ENCODE measurements at places on chromosomes 2 and 18.
A peak's percentile ranks its signal among the peaks of the same experiment; 100 is the strongest.

DNA sequence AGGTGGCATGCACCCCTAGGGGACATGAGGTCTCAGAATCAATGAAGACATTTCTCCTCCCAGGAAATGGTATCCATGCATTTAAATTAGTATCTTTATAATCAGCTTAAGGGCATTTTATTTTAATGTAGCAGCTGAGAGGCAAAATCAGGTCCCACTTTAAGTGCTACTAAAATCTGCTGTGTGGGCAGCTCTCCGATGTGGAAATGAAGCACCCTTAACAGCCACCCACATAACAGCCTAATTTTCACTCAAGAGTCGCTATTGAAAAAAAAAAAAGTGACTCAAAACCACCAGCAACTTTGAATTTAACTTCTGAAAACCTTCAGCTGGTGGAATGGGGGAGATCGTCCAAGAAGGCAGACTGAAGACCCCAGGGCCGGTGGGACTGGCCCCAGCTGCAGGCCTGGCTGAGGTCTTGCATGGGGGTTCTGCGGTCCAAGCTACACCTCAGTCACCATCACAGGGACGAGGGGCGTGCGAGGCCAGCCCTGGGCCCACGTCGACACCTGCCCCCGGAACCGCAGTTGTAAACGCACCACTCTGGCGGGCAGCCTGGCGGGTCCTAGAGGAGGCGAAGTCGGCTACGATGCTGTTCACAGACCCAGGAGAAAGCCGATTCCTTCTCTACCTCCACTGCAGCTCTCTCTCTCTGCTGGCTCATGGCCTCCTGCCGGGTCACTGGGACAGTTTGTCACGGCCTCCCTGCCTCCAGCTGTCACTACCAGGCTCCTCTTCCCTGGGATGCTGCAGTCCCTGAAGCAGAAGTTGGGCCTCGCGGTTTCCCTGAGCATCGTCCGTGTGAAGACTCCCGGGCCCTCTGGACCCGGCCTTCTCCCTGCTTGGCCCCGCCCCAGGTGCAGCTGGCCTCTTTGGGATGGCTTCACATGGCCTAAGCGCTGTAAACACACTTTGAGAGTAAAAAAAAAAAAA lies 111.9 kb downstream of the KCNF1 start:
- no peak for DNase-seq

DNA sequence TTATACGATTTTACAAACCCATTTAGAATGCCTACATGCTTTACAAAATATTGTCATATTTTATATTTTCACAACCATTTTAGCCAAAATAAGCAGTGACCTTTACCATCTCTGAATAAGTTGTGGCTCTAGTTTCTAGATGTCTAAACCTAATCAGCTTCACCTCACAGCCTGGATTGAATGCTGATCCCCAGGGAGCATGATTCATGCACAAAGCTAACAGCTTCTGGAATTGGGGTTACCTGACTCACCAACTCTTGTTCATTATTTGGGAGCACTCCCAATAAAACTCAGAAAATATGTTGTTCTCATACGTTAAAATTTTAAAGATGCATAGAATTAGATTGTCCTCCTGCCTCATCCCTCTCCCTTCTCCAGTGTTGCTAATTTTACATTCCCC lies 611.7 kb upstream of the NETO1 start:
- DNase-seq = no peak

GRCh38 chr2:112216167-112216566 lies 38.7 kb downstream of the ZC3H8 start:
- no peak for DNase-seq

DNA sequence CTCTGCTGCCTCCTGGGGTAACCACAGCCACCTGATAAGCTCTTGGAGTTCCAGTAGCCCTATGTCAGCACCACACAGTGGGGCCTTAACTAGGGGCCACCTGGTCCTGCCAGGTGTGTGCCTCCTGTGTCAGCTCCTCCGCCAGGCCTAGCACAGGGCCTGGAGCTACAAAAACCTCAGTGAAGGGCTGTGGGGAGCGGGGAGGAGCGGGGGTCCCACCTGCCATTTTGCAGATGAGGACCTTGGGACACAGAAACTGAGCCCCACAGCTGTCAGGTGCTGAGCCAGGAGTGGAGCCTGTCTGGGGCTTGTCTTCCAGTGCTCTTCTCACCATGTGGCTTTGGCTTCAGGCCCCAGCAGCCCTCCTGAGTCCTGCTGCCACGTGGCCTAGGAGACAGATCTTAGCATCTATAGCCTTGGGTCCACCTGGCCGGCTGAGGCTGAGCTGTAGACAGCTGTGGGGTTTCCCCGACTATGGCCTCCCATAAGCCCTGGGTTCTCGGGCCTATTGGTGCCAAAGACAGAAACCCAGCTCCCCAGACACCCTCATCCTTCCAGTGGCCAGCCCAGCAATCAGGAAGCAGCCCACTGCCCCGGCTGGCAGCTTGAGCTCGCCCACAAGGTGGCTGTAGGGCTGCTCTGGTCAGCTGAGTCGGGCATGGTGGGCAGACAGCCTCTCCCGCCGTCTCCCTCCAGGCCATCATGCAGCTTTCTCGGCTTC lies 104.5 kb upstream of the MCFD2 start:
- no peak for DNase-seq

GRCh38 chr2:240269380-240269779 lies 128.9 kb upstream of the OTOS start:
- DNase-seq = no peak

- no peak for DNase-seq
Measured at GRCh38 chr2:153622285-153622684, 143.7 kb upstream of the RPRM start.

DNA sequence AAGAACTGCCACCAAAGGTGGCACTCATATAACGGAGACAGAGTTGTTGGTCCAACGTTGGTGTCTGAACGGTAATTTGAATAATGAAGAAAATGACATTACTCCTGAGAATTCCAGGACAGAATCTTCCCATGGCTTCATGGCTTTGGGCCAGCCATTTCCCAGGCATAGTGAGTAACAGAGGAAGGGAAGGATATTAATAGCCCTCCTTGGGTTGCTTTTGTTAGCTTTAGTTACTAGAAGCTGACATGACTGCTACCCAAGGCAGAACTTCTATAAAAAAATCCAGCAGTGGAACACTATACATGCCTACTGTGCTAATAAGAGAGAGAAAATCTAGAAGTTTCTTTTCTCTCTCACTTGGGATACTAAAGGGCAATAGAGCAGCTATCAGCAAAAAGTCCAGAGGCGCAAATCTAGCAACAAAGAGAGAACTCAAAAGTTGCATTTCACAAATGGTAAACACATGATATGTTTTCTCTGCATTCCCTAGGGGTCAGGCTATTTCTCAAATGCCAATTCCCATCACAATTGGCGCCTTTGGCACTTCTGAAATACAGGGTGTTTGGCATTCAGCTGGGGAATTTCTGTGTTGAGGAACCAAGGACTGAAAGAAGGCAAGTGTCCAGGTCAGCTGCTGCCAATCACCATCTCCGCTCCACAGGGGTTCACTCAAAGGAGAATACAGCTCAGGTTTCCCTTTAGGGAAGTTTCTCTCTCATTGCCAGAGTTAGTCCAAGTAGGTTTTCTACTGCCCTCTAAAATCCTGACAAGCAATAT lies 160.8 kb upstream of the KYNU start:
- no peak for DNase-seq

GRCh38 chr18:75200605-75201280 lies 8.2 kb downstream of the PTGR3 start:
- DNase-seq = no peak

- DNase-seq = no peak
Measured at GRCh38 chr18:62085756-62086155, 101.1 kb downstream of the PIGN start.

DNA sequence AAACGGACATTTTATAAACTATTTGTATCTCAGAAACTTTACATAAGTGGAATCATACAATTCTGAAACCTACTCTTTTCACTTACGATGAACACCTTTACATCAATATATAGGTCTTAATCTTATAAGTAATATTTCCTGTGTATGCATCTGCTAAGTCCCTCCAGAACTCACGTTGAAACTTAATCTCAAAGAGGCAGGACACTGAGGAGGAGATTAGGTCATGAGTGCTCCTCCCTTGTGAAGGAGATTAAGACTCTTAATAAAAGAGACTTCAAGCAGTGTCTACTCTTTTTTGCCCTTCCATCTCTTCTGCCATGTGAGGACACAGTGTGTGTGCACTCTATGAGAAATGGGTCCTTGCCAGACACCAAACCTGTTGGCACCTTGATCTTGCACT lies 94.7 kb upstream of the CDKL4 start:
- no peak for DNase-seq

DNA sequence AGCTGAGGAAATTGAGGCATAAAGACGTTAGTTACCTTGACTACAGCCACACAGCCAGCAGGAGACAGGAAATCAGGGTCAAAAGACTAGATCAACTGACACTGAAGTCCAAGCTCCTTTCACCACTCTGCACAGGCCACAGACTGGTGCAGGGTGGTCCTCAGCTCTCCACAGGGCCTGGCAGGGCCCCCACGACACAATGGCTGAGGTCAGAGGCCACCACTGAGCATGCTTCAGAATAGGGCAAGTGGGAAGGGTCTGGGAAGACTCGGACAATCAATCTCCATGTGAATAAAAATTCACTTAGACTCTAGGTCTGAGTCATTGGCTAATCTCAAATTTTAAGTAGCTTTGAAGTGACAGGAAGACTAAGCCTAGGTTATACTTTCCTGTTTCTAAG lies 201.7 kb downstream of the ALK start:
- DNase-seq = no peak

DNA sequence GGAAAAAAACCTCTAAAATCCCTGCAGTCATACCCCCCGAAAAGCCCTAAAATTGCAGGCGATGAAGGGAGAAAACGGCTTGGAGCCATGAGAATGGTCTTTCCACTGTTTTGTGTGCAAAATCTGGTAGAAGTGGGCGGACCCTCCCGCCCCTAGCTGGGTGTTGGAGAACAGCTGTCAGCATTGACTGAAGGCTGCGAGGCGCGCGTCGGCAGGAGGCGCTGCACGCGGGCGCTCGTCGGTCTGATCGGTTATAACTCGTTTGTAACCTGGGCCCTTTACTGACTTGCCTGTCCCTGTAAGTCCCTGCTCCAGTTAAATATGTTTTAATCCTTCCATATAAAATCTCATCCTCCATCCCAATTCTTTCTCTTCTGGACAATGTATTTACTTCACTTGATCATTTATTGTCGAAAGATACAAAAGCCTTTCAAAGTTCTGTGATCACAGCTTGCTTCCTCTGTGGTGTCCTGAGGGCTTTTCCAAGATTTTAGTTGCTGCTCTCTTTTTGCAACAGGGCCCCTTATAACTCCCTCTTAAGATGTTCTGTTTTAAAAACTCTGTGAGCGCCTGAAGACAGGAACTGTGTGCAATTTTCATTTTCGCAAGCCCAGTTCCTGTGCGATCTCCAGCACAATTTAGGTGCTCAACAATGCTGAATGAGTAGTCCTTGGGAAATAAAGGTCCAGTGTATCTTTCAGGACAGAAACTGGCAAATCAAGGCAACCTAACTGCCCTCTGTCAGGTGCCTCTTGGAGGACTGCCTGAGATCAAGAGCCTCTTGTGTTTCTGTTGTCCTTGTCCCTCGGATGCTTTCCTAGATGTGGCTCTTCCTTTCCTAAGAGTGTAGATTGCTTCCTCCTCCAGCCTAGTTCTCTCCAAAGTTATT lies 918 bp upstream of the HNRNPLL start:
- peak; percentile 67 for DNase-seq

- no peak for DNase-seq
Measured at GRCh38 chr2:8569332-8569930, 112.4 kb upstream of the ID2 start.

DNA sequence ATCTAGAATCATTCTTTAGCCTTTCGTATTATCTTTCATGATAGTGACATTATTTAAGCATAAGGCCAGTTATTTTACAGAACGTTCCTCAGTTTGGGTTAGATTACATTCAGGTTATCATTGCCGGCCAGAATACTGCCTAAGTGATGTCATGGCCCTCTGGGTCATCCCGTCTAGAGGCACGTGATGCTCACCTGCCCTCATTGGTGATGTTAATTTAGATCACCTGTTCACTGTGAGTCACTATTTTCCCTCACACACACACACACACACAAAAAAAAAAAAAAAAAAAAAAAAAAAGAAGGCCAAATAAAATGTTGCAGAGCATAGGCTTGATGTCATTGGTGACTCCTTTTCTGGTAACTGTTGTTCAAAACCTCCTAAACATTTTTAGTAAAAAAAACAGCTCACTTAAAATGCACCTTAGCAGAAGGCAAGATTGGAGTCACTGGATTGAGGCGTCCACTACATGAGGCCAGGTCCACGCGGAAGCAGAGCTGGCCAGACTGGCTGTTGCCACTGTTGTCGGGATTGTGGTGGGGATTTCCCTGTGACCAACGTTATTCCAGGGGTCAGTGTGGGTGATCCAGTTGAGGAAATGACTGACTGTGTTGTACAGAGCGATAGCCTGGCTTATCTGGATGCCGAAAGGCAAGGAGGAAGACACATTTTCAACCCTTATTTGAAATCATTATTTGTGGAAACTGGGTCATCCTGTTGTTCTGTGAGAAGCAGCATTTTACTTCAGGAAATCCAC lies 52.1 kb upstream of the CNGA3 start:
- DNase-seq = no peak

DNA sequence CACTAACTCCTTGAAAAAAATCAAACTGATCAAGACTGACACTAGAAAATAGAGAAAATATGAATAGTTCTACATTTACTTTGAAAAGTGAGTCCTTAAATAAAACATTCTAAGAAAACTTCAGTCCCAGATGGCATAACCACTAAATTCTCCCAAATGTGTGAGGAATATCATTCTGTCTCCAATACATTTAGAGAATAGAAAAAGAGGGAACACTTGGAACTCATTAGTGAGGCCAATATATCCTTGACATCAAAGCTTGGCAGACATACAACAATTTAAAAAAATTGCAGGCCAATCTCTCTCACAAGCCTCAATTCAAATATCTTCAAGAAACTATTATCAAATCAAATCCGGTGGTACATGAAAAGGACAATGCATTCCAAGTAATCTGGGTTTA lies 79.3 kb upstream of the TMEM247 start:
- no peak for DNase-seq

- DNase-seq = no peak
Measured at GRCh38 chr2:223935459-223936125, 9.5 kb downstream of the WDFY1 start.

DNA sequence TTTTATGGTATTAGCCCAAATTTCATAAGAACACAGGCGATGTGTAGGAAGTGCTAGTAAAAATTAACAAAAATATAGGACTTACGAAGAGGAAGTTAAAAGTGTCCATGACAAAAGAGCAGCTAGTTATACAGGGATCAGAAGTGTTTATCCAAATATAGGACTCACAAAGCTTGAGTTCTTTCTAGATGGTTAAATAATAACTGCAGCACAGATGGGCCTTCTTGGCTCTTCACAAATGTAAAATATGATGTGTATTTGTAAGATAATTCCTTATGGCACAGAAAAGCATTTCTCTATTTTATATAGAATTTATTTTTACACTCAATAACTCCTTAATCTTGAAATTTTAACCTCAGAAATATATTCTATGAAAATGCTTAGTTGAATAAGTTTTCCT lies 100.9 kb upstream of the SPHKAP start:
- DNase-seq = no peak
